ENCODE measurements at places on chromosomes 1 and 21.

DNA sequence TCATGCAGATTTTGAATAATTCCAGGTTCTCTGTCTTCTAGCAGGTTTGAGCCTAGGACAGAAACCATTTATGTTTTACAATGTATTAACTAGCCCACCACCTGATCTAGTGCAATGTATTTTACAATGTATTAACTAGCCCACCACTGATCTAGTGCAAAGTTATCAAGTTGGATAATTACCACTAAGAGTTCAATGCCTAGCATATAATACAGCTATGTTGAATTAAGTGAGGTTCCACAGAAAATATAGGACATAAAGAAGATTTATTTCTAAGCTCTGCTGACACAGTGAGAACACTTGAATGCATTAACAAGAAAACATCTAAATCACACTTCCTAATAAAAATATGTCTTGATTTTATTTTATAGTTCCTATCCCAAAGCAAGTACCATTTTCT, 854.6 kb upstream of the NEGR1 start:
- DNase-seq, result no peak

DNA sequence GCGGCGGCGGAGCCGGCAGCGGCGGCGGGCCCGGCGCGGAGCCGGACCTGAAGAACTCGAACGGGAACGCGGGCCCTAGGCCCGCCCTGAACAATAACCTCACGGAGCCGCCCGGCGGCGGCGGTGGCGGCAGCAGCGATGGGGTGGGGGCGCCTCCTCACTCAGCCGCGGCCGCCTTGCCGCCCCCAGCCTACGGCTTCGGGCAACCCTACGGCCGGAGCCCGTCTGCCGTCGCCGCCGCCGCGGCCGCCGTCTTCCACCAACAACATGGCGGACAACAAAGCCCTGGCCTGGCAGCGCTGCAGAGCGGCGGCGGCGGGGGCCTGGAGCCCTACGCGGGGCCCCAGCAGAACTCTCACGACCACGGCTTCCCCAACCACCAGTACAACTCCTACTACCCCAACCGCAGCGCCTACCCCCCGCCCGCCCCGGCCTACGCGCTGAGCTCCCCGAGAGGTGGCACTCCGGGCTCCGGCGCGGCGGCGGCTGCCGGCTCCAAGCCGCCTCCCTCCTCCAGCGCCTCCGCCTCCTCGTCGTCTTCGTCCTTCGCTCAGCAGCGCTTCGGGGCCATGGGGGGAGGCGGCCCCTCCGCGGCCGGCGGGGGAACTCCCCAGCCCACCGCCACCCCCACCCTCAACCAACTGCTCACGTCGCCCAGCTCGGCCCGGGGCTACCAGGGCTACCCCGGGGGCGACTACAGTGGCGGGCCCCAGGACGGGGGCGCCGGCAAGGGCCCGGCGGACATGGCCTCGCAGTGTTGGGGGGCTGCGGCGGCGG, 1.0 kb downstream of the ARID1A start:
- no peak for DNase-seq

GRCh38 chr1:37096523-37096922, 62.2 kb upstream of the GRIK3 start:
- DNase-seq, result no peak

- DNase-seq, result no peak
These were observed 103.7 kb downstream of the GPATCH2 start for GRCh38 chr1:217527151-217527550.

GRCh38 chr21:44548381-44548780, 2.9 kb downstream of the KRTAP10-2 start:
- DNase-seq, result no peak

DNA sequence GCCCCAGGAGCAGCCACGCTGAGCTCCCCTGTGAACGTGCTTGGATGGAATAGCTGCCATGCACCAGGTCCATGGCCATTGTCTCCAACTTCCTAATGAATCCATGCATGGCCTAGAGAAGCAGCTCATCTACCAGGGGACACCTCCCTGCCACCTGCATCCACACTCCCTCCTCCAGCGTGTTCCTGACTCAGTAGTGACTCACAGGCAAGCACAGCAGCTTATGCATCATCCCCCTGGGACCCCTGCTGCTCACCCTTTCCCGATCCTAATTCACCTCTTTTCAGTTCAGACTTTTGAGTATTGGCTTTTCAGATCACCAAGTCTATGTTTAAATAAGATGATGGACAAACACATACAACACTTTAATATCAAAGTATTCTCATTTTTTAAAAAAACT, 39.9 kb upstream of the TADA1 start:
- DNase-seq, result no peak

DNA sequence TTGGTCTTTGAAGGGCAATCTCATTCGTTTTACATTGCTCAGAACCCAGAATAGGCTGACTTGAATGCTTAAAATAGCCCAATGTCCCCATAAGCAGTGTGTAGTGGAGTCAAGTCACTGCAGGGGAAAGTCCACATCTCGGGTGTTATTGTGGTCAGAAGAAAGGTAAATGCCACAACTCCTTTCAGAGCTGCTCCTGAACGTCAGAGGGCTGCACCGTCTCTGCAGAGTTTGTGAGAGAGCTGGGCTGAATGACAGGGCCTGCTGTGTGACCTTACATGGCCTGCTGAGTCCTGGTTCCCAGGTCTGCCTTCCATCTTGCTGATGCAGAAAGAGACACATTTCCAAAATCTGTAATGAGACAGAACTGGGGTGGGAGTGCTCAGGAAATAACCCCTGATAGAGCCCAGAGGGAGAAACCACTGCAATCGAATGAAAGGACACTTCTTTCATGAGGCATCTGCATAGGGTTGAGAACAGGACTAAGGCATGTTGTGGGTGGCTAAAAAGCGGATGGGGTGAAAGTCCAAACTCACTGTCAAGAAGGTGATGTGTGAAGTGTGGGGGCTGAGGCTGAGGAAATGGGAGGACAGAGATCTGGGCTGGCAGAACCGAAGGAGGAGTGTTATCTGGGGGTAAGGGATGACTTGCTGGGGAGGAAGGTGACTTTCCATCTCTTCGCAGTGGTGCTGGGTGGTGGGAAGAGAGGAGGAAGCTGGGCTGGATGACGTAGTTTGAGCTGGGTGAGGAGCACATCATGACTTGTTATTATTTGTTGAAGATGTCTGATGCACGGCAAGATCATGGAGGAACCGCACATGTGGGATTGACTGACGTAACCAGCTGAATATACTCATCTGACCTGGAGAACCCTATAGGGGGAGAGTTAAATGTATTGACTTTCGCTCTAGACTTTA, 33.7 kb downstream of the XCL2 start:
- DNase-seq, result no peak

- DNase-seq, result no peak
These were observed 100.3 kb downstream of the KCNJ15 start for GRCh38 chr21:38356883-38357625.

- no peak for DNase-seq
These were observed 2.0 kb downstream of the ARHGEF16 start for GRCh38 chr1:3456449-3456963.

- DNase-seq, result peak; percentile 8
These were observed 29.2 kb upstream of the PDE9A start for GRCh38 chr21:42624095-42624790.

DNA sequence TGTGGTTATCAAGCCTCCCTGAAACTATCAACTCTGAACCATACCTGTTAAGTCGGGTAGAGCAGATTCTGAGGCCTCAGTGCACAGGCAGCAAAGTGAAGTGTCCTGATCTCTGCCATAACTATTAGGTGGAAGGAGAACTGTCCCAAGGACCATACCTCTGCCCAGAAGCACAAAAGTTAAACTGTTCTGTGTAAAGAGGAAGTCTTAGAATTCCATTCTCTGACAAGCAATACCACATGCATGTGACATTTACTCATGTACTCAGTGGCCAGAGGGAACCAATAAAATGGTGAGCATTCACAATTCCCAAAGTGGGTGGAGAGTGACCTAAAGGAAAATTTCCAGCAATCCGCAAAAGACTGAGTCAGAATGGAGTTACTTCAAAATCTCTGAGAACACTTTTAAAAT, 61.0 kb downstream of the TOR3A start:
- DNase-seq, result peak; percentile 25

GRCh38 chr1:5597171-5597850, 394.9 kb downstream of the NPHP4 start:
- DNase-seq, result no peak

GRCh38 chr1:99634971-99635624, 10.8 kb upstream of the PALMD start:
- DNase-seq, result no peak

- no peak for DNase-seq
These were observed 14.3 kb downstream of the PDZK1 start for GRCh38 chr1:145692785-145693443.

GRCh38 chr1:62796221-62796620, 12.3 kb downstream of the ATG4C start:
- DNase-seq, result no peak

DNA sequence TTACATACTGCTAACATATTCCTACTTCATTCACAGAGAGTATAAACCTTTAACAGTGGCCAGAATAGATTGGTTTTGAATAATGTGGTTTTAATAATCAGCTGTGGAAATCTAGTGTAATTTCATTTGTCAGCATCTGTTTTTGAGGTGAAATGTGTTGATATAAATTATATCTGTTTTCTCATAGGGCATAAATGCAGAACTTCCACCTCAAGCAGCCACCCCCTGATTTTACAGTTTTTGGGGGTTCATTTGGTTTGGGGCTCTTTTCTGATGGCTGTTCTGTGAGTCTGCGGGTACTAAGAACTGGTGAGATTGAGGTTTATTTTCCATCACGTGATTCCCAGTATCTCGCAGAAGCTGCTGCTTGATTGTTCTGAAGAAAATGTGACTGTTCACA, 23.2 kb downstream of the EDARADD start:
- DNase-seq, result no peak

DNA sequence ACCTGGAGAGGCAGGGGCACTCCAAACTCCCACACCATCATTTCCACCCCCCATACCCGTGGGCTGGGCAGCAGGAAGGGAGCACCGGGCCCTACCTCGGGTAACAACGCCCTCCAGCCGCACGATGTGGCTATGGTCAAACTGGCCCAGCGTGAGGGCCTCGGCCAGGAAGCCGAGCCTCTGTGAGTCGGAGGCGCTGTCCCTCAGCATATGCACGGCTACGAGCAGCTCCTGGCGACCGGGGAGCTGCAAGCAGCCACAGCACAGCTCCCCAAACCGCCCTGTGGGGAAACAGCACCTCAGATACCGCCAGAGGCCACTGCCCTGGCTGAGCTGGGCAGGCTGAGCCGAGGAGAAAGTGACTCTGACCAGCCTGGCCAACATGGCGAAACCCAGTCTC, 29.2 kb downstream of the CDCA8 start:
- no peak for DNase-seq

All from G401 (cell line).